Bronchial epithelial cell (primary cell): ENCODE measurements at places on chromosomes 11 and 22. TPM values are rescaled to one million over a fixed set of nuclear protein-coding genes. Genes with fewer than 3 reads are reported as not detected.

- no peak for DNase-seq
Observed at GRCh38 chr11:39683951-39684554, 1775.4 kb downstream of the LRRC4C start.

DNA sequence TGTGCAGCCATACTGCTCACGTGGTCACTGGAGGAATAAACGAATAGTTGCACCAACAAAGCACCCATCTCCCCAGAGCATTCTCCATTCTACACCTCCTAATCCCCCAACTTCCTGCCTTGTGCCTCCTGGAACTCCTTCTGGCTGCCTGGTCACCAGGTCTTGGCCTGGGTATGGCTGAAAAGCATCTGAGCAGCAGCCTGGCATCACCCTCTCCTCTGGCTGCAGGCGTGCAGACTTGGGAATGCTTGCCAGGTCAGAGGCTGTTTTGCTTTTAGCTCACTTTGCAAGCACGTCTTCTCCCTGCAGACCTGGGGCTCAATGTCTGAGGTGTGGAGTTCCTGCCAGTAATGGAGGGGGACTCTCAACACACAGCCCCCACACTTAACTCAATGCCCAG lies 33.3 kb upstream of the KCNJ11 start:
- no peak for DNase-seq

The SWAP70 gene
- 26.3 and 27.1 TPM in 2 replicates for total RNA-seq

The OR8G1 gene
- not detected in 2 replicates for total RNA-seq

The TMPRSS4 gene
- 42.4 and 202 TPM in 2 replicates for total RNA-seq

- peak; percentile 39 for DNase-seq
Observed at GRCh38 chr11:122100037-122100755, 15.8 kb downstream of the BLID start.

The PVALB gene
- total RNA-seq: not detected in 2 replicates

DNA sequence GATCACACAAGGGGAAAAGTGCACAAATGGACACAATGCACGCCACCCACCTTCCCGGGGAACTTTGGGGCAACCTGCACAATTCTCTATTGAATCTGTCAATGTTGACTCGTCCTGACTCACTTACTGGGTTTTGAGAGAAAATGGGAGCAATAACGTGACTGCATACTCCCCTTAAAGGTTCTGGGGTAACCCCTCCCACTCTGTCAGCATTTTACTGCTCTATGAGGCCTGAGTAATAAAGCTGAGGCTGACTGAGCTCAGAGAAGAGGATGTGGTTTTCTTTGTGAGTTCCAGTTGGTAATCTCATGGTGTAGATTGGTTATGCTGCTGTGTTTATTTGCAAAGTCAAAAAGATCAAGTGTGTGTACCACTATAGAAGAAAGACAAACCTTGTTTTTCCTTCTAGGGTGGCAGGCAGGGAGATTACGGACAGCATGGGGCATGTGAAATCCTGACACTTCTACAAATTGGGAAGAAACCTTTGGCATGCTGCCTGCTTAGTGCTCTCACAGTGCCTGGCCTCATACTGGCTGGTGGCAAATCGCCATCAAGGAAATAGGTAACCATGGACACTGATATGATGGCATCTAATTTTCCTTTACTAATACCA lies 16.1 kb upstream of the APOA1 start:
- peak; percentile 97 for DNase-seq
